Stimulated activated CD8-positive, alpha-beta memory T cell treated with anti-CD3 and anti-CD28 coated beads, Interleukin-7, amount 100 ng/mL, for 4 hours (primary cell): ENCODE measurements at places on chromosomes 6 and 20.

DNA sequence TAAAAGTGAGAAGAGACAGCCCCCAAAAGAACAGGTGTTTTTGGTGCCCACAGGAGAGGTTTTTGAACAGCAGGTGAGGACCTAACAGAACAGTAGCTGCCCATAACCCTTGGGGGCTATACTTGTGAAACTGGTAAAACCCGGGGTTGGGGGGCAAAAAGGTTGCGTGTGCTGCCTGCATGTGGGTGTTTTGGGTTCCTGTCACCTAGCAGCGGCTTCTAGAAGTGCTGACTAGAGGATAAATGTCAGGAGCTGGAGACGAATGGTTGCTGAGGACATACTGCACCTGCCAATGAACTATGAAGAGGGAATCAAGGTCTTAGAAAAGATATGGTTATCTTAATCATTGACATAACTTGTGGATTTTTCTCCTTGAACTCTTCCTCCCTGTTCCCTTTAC is 16.0 kb downstream of the TAF11 start:
- DNase-seq, result no peak

- DNase-seq, result no peak
These were observed 19.3 kb downstream of the ABCF1 start for GRCh38 chr6:30590509-30590908.

DNA sequence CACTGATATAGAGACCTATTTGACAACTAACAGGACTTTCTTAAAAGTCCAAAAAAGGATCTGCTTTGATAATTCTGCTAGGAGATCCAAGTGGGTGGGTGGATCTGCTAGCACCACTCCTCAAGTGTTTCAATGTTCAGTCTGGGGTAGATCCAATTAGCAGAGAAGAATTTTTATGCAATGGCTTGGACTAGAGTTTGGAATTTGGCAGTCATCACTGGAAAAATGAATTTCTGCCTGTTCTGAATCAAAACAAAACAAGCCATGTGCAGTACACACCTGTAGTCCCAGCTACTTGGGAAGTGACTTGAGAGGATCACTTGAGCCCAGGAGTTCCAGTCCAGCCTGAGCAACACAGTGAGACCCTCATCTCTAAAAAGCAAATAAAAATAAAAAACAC is 12.6 kb upstream of the GNMT start:
- DNase-seq, result no peak

GRCh38 chr6:14048837-14049236 is 68.7 kb upstream of the CD83 start:
- no peak for DNase-seq

GRCh38 chr20:33482581-33482980 is 7.3 kb upstream of the CBFA2T2 start:
- DNase-seq, result no peak

DNA sequence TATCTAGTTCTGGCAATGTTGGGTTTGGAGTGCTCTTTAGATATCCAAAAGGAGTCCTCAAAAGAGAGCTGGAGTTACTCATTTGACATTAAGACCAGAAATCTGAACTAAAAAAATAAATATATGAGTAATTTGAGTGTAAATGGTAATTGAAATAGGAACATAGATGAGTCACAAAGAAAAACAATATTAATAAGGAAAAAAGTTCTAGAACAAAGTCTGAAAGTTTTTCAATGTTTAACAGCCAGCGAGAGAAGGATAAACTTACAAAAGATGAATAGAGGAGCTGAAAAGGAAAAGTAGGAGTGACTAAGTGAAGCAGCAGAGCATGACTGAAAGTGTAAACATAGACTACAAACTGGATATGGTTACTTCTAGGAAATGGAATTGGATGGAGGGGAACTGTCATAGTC is 46.8 kb downstream of the EPM2A start:
- no peak for DNase-seq

- no peak for DNase-seq
These were observed 388.8 kb downstream of the CDH4 start for GRCh38 chr20:61640871-61641245.

- DNase-seq, result no peak
These were observed 172.6 kb downstream of the VEGFA start for GRCh38 chr6:43942616-43943015.

- no peak for DNase-seq
These were observed at the start of gene CLVS2 for GRCh38 chr6:122995921-122996793. Gene CLVS2, plus strand, starts transcription at chr6:122996235. Its CDS starts 1,543 bp downstream, at chr6:122997778.

DNA sequence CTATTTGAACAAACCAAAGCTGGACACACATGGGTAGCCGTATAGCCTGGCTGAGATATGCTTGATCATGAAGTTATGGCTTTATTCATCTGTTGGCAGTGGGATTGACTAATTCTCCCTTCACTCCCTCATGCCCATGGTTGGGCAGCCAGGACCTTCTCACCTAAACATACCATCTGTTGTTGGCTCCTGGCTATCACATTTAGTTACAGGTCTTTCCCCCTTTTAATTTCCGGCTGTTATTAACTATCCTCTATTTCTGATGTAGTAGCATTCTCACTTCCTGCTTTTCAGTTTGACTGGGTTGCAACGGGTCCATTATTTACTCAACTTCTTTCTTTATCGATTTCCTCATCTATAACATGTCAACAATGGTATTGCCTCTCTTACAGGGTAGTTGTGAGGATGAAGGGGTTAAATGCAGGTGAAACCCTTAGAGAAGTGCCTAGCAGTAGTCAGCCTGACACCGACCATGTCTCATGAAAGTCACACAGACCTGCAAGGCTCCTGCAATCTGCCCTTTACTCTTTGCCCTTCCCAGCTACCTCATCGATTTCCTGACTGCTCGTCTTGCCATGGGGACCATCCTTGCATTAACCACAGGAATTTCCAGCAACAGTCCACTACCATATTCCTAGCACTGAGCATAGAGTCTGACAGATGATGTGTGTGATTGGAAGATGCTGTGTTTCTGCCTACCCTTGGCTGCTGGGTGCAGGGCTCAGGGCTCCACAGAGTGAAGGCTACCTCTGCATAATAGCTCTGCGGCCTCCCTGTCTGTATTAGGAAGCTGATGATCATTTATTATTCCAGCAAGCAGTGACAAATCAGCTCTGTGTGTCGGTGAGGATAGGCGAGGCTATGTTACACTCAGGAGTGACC is 42.2 kb downstream of the PPP1R14C start:
- no peak for DNase-seq

DNA sequence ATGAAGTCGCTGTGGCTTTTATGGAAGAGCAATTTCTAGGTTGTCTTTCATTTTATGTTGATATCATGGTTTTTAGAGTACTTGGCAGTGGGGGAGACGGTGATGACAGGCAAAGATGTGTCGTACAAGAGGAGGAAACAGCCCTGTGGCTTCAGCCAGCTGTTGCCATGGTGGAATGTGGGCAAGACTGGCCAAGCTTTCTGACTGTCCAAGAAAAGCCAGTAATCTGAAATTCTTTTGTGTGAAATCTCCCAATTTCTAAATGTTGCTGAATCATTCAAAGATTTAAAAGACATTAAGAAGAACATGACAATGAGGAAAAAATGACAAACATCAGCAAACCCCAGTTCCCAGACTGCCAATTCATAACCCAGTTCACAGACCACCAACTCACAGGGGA is 23.1 kb downstream of the PFDN4 start:
- DNase-seq, result no peak

GRCh38 chr6:135115834-135116233 is 61.2 kb upstream of the HBS1L start:
- no peak for DNase-seq

DNA sequence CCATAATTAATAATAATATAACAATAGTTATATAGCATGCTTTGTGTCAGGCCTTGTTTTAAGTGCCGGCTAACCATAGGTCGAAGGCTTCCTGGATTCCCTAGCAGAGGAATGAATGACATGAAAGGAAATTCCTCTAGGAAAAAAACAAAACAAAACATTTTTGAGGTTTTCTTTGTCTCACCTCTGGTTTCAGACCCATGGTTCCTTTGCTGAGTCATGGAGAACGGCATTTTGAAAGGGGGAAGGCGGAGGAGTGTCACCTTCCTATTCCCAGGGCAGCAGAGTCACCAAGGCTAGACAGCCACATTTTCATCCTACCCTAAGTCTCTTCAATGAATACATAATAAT is 25.3 kb upstream of the CCND3 start:
- no peak for DNase-seq

GRCh38 chr6:40630051-40630450 is 42.9 kb upstream of the LRFN2 start:
- no peak for DNase-seq

- DNase-seq, result no peak
These were observed 8.8 kb upstream of the SUPT3H start for GRCh38 chr6:45386501-45386900.

GRCh38 chr20:34621383-34622367 is 55.2 kb downstream of the PIGU start:
- DNase-seq, result no peak

DNA sequence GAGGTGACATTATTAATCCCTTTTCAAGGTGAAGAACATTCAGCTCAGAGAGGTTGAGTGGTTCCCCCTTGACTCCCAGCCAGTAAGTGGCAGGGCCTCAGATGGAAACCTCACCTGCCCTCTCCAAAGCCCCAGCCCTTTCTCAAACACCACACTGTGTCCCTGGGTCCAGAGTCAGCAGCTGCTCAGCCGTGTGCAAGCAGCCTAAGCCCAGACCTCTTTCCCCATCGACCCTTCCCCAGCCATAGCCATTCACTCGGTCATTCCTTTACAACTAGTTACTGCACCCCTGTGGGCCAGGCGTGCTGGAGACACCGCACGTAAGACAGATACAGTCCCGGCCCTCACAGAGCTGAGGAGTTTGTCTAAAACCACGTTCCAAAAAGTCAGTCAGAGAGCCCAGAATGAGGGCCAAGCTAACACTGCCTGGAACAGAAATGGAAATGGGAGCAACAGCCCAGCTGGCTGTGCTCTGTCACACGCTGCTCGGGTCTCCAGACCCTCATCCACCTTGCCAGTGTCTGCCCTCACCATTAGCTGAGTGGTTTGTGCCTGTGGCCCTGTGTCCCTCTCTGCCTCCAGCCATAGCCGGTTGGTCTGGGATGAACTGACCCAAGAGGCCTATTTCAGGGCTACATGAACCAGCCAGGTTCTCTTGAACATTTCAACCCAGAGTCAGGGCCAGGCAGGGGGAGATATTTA is 29.6 kb downstream of the ZC3H12D start:
- DNase-seq, result no peak

- DNase-seq, result no peak
These were observed 296.8 kb downstream of the CLIC5 start for GRCh38 chr6:45718871-45719270.

DNA sequence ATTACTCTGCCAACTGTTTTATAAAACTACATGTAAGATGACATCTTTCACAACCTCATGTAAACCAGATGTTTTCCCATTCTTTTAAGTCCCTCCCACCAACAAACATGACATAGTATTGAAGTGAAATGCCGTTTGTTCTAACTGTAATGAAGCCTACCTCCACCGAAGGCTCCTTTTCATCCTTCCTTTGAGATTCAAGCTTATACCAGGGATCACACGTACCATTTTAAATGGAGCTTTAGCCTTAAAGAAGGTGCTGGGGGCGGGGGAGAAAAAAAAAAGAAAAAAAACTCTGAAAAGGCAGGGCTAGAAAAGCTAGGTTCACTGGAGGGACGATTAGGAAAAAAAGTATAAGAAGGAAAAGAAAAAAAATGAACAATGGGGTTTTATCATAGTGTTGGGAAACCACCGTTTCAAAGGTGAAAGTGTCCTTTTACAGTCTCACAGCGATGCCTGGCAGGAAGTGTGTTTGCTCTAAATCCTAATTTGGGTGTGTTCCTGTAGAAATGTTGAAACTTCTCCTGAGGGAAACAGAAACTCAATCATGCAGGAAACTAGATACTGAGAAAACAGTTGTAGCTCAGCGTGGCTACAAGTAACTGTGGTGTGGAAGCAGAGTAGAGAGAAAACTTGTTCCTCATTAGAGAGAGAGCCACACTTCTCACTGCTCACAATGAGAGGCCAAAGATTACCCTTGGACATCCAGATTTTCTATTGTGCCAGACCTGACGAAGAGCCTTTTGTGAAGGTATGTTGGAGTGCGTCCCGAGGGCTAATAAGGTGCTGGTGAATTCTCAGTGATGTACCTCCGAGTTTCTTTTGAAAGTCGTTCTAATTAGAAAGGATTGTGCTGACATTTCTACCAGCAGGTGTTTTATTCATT is 37.6 kb upstream of the HINT3 start:
- DNase-seq, result peak; percentile 9

DNA sequence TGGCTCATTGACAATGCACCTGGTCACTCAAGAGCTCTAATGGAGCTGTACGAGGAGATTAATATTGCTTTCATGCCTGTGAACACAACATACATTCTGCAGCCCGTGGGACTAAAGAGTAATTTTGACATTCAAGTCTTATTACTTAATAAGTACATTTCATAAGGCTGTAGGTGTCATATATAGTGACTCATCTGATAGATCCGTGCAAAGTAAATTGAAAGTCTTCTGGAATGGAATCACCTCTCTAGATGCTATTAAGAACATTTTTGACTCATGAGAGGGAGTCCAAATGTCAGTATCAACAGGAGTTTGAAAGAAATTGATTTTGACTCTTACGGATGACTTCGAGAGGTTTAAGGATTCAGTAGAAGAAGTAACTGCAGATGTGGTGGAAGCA is 267.9 kb downstream of the CLVS2 start:
- no peak for DNase-seq

GRCh38 chr6:87848616-87849015 is 146.6 kb upstream of the AKIRIN2 start:
- DNase-seq, result no peak

DNA sequence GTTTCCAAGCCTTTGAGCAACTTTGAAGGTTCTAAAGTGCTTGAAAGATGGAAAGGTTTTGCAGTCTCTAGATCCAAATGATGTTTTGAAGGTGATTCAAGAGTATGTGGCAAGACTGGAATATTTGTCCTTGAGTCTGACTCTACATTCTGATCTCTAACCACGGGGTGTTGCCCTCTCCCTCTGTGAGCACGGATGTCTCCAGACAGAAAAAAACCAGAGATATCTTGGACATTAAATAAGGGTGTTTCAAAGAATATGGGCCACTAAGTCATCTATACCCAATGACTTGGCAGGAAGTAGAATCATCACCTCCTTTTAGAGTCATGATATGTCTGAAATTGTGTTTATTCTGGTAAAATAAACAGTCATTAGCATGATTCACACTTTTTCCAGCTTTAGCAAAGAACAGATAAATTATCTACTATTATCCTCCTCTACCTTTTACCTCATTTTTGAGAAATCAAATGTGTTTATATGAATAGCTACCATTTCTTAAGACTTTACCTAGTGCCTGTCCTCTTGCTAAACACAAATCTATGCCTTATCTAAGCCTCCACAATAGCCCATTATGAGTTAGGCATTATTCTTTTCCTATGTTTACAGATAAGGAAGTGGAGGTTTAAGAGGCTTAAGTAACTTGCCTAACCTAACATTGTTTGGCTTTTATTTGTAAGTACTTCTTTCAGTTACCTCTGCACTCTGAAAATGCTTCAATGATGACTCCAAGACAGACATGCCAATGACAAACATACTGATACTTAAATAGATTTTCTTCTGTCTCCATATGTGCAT is 384.4 kb downstream of the BMP2 start:
- DNase-seq, result no peak
